CD4-positive, CD25-positive, alpha-beta regulatory T cell (primary cell): ENCODE measurements at places on chromosomes 5 and 9. TPM values are rescaled to one million over a fixed set of nuclear protein-coding genes. Genes with fewer than 3 reads are reported as not detected.

The HMMR gene
- polyA plus RNA-seq: 0.82 TPM

The FOXD4L4 gene
- not detected for polyA plus RNA-seq

DNA sequence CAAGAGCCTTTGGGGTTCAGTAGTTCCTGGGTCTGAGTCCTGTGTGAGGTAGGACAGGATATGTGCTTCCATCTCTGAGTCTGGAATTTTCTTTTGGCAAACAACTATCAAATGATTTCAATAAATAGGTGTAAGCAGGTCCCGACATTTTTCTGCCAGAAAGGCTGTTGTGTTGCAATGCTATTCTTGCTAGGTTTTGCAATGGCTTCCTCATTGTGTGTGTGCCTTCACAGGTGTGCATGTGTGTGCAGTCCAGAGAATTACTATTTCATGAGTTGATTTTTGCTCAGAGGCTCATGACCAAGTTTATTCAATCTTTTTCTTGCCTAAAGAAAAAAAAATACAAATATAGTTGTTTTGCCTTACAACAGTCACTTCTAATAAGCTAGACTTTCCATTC, 64.5 kb upstream of the FRRS1L start:
- peaks cover 10% of the 10 kb centered on the region for H3K27me3 ChIP-seq
- no peak for DNase-seq
- no peak overlapping the region for H3K27ac ChIP-seq
- H3K36me3 ChIP-seq: no peaks in the 10 kb centered on the region

- H3K27me3 ChIP-seq: no peaks in the 10 kb centered on the region
- H3K4me1 ChIP-seq: no peaks in the 10 kb centered on the region
- DNase-seq: peak; percentile 13
- H3K27ac ChIP-seq: no peak overlapping the region
- H3K36me3 ChIP-seq: no peaks in the 10 kb centered on the region
Measured at GRCh38 chr5:109479260-109479860, 69.6 kb upstream of the PJA2 start.

DNA sequence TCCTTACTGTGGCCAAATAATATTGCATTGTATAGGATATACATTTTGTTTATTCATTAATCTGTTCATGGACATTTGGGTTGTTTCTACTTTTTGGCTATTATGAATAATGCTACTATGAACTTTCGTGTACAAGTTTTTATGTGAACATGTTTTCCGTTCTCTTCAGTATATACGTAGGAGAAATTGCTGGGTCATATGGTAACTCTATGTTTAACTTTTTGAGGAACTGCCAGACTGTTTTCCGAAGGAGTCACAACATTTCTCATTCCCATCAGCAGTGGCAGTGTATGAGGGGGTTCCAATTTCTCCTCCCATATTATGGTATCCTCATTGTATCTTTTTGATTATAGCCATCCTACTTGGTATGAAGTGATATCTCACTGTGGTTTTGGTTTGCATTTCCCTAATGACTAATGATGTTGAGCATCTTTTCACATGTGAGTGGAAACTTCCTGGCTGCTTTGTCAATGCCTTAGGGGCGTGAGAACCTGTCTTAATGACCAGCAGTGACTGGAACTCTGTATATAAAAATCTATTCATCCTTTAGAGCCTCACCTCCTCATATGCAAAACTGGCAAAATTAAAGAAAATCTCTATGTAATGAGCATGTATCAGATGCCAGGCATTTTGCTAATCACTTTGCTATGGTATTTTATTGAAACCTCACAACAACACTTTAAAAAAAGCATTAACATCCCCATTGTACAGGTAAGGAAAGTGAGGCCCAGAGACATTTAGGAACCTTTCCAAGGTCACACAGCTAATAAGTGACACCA, 47.8 kb upstream of the TGFBR1 start:
- no peak for DNase-seq
- H3K4me1 ChIP-seq: peaks cover 57% of the 10 kb centered on the region
- H3K27ac ChIP-seq: no peak overlapping the region
- no peaks in the 10 kb centered on the region for H3K36me3 ChIP-seq
- no peaks in the 10 kb centered on the region for H3K27me3 ChIP-seq

- no peak overlapping the region for H3K27ac ChIP-seq
- no peak overlapping the region for H3K4me3 ChIP-seq
- no peaks in the 10 kb centered on the region for H3K27me3 ChIP-seq
- no peaks in the 10 kb centered on the region for H3K36me3 ChIP-seq
- no peak for DNase-seq
- no peaks in the 10 kb centered on the region for H3K4me1 ChIP-seq
Measured at GRCh38 chr5:99587983-99588382, 659.2 kb upstream of the CHD1 start.

DNA sequence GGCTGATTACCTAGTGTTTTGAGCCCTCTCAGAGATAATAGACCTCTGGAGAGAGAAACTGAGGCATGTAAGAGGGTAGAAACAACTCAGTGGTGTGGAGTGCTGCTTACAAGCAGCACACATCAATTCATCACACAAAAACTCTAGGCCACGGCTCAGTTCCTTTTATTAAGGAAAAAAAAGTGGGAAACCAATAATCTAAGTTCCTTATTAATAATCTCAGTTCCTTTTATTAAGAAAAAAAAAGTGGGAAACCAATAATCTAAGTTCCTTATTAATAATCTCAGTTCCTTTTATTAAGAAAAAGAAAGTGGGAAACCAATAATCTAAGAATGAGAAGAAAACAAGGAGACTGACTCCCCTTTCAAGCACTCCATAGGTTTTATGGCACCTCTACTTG, 28.0 kb downstream of the TXNDC8 start:
- no peaks in the 10 kb centered on the region for H3K4me1 ChIP-seq
- H3K27me3 ChIP-seq: peaks cover 5% of the 10 kb centered on the region
- DNase-seq: no peak
- no peak overlapping the region for H3K4me3 ChIP-seq
- no peaks in the 10 kb centered on the region for H3K36me3 ChIP-seq

The PCDHA10 gene
- not detected for polyA plus RNA-seq

DNA sequence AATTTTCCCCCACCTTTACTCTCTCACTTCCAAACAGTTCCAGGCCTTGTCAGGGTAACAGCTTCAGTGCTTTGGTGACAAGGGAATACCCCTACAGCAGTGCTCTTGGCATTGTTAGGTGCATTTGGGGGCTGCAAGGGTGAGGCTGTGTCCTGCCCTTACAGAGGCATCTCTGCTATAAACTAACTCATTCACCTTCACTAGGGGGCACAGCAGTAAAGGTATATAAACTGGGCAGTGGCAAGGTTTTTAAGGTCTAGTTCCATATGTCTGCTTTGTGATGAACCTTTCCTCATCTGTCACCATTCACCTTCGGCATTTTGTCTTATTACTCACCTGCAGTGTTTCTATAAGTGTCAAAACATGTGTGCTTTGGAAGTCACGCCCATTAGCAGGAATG, 79.1 kb upstream of the GPR151 start:
- peaks cover 18% of the 10 kb centered on the region for H3K36me3 ChIP-seq
- no peaks in the 10 kb centered on the region for H3K27me3 ChIP-seq
- H3K4me1 ChIP-seq: no peaks in the 10 kb centered on the region

DNA sequence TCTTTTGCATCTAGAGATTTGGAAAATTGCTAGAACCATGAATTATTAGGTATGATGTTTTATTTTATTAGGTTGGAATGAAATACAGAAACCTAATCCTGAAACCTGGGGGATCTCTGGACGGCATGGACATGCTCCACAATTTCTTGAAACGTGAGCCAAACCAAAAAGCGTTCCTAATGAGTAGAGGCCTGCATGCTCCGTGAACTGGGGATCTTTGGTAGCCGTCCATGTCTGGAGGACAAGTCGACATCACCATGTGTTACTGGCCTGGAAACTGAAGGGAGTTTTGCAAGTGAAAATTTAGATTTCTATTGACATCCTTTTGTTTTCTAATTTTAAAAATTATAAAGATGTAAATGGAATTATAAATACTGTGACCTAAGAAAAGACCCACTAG, 100.7 kb downstream of the NLN start:
- no peaks in the 10 kb centered on the region for H3K4me1 ChIP-seq
- H3K27ac ChIP-seq: no peak overlapping the region
- no peak overlapping the region for H3K4me3 ChIP-seq
- no peak for DNase-seq
- no peaks in the 10 kb centered on the region for H3K27me3 ChIP-seq
- H3K36me3 ChIP-seq: no peaks in the 10 kb centered on the region

- H3K4me3 ChIP-seq: no peak overlapping the region
- no peak for DNase-seq
- H3K27me3 ChIP-seq: no peaks in the 10 kb centered on the region
- H3K27ac ChIP-seq: no peak overlapping the region
- H3K36me3 ChIP-seq: no peaks in the 10 kb centered on the region
Measured at GRCh38 chr5:10590226-10590999, 26.5 kb downstream of the ANKRD33B start.

The HACD4 gene
- 11.9 TPM for polyA plus RNA-seq

DNA sequence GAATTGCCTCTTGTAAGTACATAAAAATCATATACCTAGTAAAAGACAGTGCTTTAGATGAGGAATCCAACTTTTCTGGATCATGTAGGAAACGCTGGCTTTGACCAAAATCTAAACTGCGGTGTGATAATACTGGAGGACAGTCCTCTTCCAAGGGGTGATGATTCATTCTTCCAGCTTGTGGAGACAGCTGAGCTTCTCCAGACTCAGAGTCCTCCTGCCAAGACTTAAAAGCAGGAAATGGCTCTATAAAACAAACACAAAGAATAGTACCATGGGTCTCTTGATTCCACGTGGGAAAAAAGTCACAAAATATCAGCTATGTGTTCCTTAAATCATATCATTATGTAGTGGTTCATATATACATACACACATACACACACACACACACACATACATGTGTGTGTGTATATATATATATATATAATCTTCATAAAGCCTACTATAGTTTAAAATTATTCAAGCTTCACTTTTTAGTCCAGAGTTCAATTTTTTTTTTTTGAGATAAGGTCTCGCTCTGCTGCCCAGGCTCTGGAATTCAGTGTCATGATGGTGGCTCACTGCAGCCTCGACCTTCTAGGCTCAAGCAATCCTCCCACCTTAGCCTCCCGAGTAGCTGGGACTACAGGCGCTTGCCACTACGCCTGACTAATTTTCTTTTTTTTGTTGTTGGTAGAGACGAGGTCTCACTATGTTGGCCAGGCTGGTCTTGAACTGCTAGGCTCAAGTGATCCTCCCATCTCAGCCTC, 65.0 kb downstream of the PKD2L2 start:
- DNase-seq: no peak
- no peak overlapping the region for H3K27ac ChIP-seq
- no peak overlapping the region for H3K4me3 ChIP-seq
- H3K27me3 ChIP-seq: no peaks in the 10 kb centered on the region
- peaks cover 76% of the 10 kb centered on the region for H3K36me3 ChIP-seq

The ISOC1 gene
- polyA plus RNA-seq: 30.8 TPM

The TRPM3 gene
- not detected for polyA plus RNA-seq

The WNT8A gene
- polyA plus RNA-seq: not detected

The MAT2B gene
- 406 TPM for polyA plus RNA-seq

DNA sequence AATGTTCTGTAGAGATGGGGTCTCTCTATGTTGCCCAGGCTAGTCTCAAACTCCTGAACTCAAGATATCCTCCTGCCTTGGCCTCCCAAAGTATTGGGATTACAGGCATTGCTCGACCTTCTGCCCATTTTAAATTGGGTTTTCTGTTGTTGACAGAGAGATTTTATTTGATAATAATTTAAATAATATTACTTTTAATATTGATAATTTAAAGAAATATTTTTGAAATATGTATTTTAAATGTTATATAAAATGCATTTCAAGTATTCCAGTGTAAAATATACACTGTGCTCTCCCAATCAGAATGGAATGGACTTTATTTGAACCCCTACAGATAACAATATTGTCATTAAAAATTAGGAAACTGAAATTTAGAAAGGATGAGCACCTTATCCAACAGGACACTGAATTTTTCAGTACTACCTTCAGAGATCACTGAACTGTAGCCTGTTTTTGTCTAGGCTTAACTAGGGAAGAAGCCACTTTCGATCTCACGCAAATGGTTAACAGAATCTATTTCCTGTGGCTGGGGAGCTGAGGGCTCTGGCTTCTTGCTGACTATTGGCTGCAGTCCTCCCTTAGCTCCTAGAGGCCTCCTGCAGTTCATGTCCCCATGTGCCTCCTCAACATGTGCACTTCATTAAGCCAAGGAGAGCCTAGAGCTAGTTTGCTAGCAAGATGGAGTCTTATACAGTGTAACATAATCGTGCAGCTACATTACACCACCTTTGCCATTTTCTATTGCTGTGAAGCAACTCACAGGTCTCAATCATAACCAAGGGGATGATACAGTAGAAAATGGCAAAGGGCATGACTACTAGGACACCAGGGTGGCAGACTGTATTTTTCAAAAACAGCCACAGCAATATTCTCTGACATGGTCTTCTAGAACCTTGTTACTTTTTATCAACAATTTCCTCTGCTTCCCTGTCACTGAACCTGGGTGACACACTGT, 150.0 kb downstream of the CDC42SE2 start:
- H3K4me3 ChIP-seq: peak overlapping the region; percentile 65
- H3K4me1 ChIP-seq: peaks cover 16% of the 10 kb centered on the region
- peak overlapping the region; percentile 67 for H3K27ac ChIP-seq
- DNase-seq: no peak
- H3K27me3 ChIP-seq: no peaks in the 10 kb centered on the region

DNA sequence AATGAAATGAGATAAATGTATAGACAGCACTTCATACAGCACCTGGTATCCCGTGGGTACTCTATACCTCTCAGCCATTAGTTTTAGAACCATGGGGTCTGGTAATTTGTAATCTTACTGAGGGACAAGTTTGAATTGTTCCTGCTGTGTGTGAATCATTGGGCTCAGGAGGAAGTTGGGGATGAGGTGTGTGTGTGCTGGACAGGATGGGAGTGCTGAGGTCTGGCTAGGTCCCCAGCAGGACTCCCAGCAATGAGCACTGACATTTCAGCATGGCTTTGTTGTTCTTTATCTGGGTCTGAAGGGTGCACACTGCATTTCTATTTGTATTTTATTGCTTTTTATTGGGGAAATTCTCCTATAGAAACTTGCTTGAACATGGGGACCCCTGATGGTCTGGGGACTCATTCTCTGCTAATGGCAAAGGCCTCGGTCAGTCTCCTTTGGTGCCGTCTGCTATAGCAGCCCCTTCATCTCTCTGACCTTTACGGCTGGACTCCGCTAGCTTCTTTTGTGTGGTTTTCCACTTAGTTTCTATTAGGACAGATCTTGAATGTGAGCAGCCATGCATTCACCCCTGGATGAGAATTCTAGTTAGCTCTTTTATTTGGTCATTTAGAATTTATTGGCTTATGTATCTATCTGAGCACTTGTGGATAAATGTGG, 98.1 kb downstream of the SREK1 start:
- H3K36me3 ChIP-seq: no peaks in the 10 kb centered on the region
- no peak overlapping the region for H3K4me3 ChIP-seq
- no peak overlapping the region for H3K27ac ChIP-seq
- H3K27me3 ChIP-seq: no peaks in the 10 kb centered on the region
- H3K4me1 ChIP-seq: no peaks in the 10 kb centered on the region

GRCh38 chr9:125440411-125440810, 178.8 kb downstream of the GAPVD1 start:
- H3K4me1 ChIP-seq: no peaks in the 10 kb centered on the region
- DNase-seq: no peak
- H3K36me3 ChIP-seq: peaks cover 32% of the 10 kb centered on the region
- no peaks in the 10 kb centered on the region for H3K27me3 ChIP-seq
- H3K27ac ChIP-seq: no peak overlapping the region
